ENCODE measurements at places on chromosomes 13 and 19.

GRCh38 chr13:101205408-101205807, 210.9 kb downstream of the NALCN start:
- DNase-seq = no peak

DNA sequence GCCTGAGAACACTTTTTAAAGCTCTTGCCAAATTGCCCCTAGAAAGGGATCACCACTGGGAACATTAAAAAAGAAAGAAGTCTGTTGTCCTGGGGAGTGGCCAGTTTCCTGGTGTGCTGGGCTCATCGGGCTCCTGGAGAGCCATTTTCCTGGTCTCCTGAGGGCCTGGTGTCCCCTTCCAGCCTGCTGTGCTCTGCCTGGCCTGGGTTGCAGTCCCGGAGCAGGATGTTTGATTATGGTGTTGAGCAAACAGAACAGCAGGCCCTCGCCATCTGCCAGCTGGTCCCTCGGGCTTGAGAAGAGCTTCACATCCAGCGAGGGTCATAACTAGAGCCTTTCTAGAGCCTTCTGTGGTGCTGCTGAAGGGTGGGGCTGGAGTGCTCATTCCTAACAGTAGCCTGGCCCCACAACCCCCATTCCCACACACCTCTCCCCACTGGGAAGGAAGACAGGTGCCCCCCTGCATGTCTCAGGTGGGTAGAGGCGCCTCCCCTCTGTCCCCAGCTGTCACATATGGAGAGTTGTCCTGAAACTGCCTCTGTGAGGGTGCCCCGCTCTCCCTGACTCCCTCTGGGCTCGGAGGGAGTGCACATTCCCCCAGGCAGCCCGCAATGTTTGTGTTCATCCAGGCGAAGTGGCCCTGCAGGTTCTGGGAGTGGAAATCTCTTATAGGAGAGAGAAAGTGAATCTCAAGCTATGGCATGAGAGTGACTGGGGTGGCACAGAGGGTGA, 151.1 kb downstream of the SIPA1L3 start:
- DNase-seq = no peak

GRCh38 chr19:35008891-35009341, 8.8 kb downstream of the GRAMD1A start:
- DNase-seq = no peak

DNA sequence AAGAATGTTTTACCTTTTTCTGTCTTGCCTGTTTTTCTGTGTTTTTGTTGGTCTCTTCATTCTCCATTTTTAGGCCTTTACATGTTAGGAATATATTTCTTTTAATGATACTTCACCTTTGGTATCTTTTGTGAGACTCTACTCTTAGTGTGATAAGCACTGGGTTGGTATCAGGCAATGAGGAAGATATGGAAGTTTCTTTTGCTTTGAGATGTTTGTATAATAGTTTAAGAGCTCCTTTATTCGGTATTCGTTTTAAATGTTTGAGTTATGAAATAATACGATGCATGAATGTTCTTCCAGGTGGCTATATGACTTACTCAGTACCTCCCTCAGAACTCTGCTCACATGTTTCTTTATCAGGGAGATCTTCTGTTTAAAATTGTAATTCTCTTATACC, 144.8 kb downstream of the PDS5B start:
- no peak for DNase-seq

- no peak for DNase-seq
These were observed 530.2 kb upstream of the NBEA start for GRCh38 chr13:34411894-34412293.

GRCh38 chr19:20661150-20661819, at the start of gene ZNF626:
TSS of gene ZNF626 (minus strand) at chr19:20661571. CDS start at chr19:20661446, 125 bp downstream.
- peak; percentile 86 for DNase-seq

GRCh38 chr13:52461265-52461664, 6.0 kb downstream of the CKAP2 start:
- DNase-seq = no peak

DNA sequence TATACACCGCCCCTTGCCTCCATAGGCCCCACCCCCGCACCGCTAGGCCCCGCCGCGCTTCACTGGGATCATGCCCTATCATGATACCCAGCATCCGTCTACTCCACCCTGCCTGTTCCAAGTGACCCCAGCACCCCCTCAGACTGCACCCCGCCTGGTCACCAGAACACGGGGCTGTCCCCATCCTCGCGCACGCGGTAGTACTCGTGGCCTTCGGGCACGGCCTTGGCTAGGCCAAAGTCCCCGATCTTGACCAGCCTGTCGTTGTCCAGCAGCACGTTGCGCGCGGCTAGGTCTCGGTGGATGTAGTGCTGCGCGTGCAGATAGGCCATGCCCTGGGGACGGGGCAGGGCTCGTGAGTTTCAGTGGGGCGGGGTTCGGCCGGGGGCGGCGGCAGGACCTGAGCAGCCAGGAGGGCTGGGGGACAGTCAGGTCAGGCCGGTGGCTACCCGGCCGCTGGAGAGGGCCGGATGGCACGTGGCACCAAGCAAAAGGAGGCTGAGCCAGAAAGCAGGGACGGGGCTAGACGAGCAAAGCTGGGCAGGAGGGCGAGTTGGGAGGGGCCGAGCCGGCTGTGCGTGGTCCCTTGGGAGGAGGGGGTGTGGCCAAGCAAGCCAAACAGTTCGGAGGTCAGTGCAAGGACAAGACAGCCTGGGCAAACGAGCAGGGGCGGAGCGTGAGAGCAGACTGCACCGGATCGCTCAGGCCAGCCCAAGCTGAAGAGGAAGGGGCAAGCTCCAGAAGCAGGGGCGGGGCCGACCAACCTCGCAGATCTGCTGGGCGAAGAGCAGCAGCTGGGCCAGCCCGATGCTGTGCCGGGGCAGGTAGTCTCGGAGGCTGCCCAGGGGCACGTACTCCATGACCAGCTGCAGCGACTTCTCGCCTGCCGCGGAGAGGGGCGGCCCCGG, 13.6 kb upstream of the ICAM3 start:
- no peak for DNase-seq

DNA sequence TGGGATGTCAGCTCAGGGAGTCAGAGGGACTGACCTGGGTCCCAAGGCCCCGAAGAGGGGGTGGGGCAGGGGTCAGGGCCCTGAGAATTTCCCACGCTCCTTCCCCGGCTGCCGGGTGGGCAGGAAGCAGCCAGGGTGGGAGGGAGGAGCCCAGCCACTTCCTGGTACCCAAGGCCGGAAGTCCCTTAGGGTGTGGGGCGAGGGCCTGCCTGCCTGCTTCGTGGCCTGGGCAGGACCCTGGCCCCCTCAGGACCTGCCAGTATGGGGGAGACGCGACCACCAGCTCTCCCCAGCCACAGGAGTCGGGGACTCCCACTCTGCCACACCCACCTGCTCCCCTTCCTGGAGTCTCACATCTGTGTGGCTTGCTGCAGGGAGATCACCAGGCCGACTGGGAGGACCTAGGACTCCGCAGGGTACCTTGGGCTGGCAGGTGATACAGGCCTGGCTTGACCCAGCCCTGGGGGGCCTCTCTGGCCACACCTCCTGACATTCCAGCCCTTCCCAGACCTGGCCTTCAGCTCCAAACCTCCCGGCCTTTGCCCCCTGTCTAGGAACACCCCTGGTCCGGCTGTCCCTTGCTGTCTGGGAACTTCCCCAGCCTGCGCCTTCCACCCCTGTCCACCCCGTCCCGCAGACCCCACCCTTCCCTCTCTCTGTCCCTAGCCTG, 9.8 kb upstream of the CIRBP start:
- no peak for DNase-seq

DNA sequence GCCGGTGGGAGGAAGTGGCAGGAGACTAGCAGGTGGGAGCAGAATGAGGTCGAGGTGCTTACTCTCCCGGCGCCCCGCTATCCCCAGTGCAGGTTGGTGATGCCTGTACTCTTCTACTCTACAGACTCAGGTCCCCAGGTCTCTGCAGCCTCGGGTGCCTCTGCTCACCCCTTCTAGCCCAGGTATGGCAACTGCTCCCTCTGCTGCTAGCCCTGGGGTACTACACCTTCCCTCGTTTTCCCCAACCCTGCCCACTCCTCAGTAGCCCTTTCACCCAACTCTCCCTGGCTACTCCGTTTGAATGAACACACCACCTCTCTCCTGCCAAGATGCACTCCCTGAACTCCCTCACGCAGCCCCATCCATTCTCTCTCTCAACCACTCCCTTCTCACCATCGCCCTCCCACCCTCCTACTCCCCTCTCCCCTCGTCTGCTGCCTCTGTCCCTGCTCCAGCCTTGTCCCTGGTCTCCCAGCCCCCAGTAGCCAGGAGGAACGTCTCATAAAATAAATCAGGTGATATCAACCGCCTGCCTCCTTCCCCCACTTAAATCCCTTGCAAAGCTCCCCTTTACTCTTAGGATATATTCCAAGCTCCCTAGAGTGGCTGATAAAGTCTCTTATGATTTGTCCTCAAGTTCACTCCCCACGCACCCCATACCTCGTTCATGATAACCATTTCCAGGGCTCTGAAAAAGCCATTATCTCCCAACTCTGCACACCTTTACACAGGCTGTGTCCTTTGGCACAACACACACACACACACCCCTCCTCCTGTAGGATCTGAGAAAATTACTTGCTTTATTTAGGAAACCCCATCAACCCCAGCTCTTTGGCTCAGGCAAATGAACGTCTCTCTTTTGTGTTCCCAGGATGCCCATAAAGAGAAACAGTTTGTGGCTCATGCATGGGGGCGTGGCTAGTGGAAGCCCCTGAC, 8.2 kb upstream of the MEIS3 start:
- DNase-seq = peak; percentile 70

DNA sequence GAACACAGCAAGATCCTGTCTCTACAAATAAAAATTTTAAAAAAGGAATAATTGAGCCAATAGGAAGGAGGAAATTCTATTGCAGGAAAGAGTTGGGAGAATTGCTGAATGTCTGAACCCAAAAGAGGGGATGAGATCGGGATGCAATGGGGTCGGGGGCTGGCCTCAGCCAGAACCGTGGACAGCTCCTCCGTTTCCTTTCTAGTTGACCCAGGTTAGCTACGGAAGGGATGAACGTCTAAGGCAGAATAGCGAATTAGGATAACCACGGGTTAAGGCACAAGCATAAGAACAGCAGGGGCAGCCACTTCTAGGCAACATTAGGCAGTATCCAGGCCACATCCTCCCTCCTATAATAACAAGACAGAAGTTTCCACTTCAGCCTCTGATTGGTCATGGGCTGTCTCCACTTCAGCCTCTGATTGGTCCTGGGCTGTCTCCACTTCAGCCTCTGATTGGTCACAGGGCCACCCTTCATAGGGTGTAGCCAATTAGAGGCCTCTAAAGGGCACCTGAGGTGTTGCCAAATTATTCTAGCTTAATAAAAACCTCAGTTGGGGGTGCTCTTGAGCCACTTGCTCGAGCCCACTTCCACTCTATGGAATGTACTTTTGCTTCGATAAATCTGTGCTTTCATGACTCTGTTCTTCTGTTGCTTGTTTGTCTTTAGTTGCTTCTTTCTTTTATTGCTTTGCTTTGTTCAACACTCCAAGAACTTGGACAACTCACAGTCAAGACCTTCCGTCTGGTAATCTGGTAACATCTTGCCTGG, 24.9 kb upstream of the TPM4 start:
- no peak for DNase-seq

GRCh38 chr13:52830946-52831345, 17.5 kb downstream of the PCDH8 start:
- DNase-seq = no peak

- DNase-seq = no peak
These were observed 692.6 kb upstream of the SLITRK1 start for GRCh38 chr13:84574851-84575250.
